ENCODE measurements at places on chromosomes 4 and X.
A peak's percentile ranks its signal among the peaks of the same experiment; 100 is the strongest.

- DNase-seq = no peak
These were observed 194.8 kb downstream of the CHRDL1 start for GRCh38 chrX:110600745-110601310.

DNA sequence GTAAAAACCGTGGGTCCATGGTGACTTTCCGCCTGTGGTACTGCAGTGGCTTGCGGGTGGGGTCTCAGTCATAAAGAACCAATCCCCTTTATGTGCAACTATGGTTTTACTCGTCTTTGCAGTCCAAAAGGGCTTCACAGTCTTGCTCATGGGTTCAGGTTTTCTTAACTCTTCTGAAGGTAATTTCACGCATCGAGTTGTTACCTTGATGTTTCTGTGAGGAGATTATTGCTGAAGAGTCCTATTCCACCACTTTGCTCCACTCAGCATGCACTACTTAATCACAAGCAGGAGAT, 41.5 kb downstream of the F8 start:
- DNase-seq = no peak

DNA sequence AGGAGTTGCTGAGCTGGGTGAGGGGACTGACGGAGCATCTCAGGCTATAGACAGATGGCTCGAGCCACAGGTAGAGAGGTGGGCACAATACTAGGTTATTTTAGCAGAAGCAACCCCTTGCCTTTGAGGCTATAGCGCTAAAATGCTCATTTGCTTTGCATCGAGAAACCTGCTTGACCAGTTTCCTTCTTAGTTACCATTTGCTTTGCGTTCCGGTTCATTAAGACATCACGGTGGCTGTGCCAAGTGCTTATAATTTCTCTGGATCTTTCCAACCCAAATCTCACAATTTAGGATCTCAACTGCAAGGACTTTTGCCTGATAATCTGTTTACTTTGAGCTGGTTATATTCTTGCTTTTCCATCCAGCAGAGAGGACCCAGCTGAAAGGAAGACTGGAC, 40.8 kb downstream of the DLG3 start:
- no peak for DNase-seq

DNA sequence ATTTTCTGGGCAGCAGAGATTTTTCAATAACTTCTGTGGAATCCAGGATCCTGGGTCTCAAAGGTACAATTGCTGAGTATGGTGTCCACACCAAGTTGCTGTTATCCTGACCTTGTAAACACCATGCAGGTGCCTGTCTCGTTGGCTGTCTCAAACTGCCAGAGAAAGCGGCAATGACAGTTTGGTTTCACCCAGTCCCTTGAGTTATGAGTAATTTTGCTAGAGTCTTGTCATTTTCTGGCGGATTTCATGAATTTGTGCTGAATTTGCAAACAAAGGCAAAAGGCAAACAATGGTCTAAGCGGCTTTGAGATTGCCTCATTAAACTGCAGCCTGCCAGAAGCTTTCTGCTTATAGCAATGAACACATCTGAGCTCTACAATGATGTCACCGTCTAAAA, 847.9 kb downstream of the RAB28 start:
- DNase-seq = no peak

- peak; percentile 62 for DNase-seq
These were observed 25.9 kb downstream of the PKD2 start for GRCh38 chr4:88033309-88033708.

DNA sequence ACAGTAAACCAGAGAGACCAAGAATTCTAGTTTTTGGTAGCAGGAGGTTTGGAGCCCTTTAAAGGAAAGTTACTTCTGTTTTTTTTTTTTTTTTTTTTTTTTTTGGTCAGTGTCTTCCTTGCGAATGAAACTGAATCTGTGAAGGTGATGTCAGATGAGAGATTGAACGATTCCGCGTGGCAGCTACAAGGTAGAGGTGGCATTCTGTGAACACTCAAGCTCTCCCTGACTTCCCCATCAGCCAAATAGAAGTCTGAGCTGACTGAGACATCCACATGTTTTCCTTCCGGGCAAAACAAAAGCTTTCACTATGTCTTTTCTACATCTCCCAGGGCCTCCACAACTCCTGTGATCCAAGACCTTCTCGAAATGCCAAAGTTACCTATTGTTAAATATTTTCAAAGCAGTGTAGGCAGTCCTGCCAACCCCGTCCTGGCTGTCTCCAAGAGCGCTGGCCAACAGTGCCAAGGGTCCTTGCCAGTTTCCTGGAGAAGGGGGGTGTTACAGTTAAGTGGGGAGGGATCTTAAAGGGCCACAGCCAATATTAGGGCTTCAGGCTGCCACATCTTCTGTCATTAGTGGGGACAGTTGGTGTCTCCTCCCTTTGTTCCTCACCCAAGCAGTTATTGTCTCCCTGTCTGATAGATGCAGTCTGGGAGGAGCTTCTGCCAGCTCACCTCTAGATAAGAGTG, 102.9 kb upstream of the SLC34A2 start:
- DNase-seq = no peak

- DNase-seq = peak; percentile 13
These were observed 127.0 kb upstream of the DDIT4L start for GRCh38 chr4:100317032-100317864.

- no peak for DNase-seq
These were observed 129.7 kb upstream of the SMAD1 start for GRCh38 chr4:145351922-145352321.

DNA sequence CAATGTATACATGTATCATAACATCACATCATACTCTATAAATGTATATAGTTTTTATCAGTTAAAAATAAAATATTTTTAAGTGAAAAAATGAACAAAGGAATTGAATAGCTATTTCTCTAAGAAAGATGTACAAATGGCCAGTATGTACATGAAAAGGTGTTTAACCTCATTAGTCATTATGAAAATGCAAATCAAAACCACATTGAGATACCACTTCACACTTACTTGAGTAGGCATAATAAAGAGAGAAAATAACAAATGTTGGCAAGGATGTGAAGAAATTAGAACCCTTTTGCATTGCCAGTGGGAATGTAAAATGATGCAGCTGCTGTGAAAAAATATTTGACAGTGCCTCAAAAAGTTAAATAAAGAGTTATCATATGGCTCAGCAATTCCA, 95.5 kb downstream of the IRS4 start:
- DNase-seq = no peak

GRCh38 chr4:6074758-6075157, 56.5 kb upstream of the C4orf50 start:
- DNase-seq = no peak

DNA sequence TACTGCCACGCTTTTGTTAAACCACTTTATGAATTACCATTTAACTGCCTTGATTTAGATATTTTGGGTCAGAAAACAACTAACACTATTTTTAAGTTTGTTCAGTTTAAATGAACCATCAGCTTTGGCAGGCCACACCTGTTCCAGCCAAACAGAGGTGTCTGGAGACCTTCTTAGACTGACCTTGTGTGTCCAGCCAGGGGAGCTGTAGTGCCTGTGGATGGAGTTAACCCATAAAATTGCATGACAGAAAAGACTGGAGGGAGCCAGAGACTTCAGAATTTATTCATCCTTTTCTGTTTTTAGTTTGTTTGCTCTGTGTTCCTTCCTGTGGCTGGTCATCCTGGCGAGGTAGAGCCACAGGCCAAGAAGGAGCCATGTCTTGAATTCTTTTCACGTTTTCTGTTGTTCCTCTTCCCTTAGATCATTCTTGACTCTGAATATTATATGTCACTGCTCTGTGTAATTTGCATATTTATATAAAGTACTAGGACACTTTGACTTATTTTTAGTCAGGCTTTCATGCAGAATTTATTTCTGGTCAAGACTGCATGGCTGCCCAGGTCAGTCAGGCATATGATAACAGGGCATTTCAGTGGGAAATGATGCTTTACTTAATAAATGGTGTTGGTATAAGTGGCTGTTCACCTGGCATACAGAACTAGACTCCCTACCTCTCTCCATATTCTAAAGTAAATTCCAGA, 26.7 kb downstream of the HERC3 start:
- DNase-seq = no peak

- DNase-seq = no peak
These were observed 359 bp upstream of the GAB3 start for GRCh38 chrX:154751203-154751668.

DNA sequence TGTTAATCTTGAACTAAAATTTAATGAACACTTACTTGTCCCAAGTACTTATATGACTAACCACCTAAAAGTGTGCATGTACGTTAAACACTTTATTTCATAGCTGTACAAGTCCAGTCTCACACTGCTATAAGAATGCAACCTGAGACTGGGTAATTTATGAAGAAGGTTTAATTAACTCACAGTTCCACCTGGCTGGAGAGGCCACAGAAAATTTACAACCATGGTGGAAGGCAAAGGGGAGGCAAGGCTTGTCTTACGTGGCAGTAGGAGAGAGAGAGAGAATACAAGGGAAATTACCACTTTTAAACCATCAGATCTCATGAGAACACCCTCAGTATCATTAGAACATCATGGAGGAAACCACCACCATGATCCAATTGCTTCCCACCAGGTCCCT, 748.7 kb upstream of the HS3ST1 start:
- no peak for DNase-seq

GRCh38 chr4:85114526-85114925, 148.0 kb upstream of the WDFY3 start:
- DNase-seq = no peak

DNA sequence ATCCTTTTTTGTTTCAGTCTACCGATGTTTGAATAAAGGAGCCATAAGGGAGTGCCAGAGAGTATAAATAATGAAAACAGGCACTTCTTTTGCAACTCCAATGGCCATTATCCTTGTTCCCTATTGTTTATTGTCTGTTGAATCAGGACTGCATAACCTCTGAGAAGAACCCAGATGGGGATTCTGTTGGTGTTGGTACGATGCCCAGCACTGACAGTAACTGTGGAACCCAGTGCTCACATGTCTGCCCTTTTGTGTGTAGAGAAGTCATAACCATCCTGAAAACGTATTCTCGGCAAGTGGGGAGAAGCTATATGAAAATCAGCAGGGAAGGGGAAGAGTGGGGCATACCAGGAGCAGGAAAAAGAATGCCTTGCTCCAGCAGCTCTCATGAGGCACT, 195.1 kb upstream of the EDNRA start:
- peak; percentile 78 for DNase-seq

DNA sequence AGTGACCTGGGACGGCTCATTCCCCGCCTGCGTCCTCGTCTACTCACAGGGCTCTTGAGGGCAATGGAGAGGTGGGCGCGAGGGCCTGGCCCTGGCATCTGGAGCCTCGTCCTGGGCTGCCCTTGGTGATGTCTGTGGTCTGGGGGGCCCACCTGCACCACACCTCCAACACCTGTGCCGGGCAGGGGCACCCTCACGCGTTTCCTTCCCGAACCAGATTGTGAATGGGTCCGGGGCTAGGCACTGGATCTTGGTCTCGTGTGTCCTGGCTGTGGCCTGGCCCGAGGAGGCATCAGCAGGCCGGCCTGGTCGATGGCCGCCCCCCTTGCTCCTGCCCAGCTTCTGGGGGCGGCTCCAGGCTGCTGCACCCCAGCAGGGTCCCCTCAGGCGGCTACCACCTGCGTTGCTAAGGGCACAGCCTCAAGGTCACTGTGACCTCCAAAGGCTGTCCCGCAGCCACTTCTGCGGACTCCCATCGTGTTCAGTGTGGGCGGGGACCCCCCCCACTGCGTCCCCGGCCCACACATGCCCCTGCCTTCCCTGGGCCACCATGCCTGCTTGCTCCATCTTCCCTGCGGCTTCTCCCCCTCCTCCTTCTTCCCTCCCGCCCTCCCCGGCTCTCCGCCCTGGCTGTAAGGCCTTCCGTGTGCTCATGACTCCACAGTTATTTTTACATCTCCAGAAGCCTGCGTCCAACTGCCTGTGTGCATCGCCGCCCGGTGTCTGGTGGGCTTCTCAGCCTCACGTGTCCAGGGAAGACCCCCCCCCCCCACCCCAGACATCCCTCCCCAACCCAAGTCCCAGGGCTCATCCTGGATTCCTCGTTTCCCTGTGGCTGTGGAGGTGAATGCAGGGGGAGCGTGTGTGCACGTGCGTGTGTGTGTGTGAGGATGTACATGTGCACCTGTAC, 3.8 kb downstream of the DOK7 start:
- DNase-seq = no peak

- DNase-seq = peak; percentile 52
These were observed 4.7 kb downstream of the THAP9 start for GRCh38 chr4:82905205-82905604.

DNA sequence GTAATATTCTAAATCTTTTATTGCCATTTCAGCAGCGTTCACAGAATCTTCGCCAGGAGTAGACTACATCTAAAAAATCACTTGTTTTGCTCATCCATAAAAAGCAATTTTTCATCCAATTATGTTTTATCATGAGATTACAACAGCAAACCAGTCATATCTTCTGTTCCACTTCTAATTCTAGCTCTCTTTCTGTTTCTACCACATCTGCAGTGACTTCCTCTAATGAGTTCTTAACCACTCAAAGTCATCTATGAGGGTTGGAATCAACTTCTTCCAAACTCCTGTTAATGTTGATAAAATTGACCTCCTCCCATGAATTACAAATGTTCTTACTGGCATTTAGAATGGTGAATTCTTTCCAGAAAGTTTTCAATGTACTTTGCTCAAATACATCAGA, 174.4 kb upstream of the BRWD3 start:
- DNase-seq = no peak

GRCh38 chr4:78621395-78621794, 69.8 kb downstream of the ANXA3 start:
- DNase-seq = no peak

- no peak for DNase-seq
These were observed 41.9 kb upstream of the TADA2B start for GRCh38 chr4:7001271-7001670.

- DNase-seq = no peak
These were observed 294.2 kb downstream of the GRIA2 start for GRCh38 chr4:157514711-157515110.

- DNase-seq = peak; percentile 70
These were observed 121.2 kb upstream of the STX18 start for GRCh38 chr4:4663028-4663427.

DNA sequence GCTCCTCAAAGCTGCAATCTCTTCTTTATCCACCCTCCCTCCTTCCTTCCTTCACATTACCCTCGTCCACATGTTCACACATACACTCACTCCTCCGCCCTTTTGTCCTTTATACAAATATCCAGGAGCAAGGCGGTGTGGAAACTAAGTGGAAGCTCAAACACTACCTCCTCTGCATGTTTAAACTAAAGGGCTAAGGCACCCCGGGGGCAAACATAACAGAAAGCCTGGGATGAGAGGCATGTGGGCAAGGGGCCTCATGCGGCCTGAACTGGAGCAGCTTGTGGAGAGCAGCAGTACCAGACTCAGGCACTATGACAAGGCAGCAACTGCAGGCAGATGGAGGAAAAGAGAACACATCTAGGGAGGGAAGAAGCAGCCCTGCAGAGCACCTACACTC, 9.5 kb downstream of the MAB21L2 start:
- peak; percentile 16 for DNase-seq

DNA sequence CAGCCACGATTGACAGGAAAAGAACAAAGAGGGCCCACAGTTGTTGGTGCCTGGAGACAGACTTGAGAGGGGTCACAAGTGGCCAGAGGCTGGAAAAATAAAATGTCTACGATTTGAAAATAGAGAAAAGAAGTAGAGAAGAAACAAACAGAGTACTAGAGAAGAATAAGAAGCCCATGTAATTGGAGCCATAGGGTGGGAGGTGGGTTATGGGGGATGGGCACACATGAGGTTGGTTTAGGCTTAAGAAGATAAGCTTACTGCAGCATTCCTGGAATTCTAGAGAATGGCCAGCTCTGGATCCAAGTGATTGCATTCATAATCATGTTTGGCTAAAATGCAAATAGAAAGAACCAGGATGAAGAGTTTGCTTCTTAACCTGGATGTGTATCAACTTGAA, 210.7 kb downstream of the MAML3 start:
- DNase-seq = no peak

- no peak for DNase-seq
These were observed 25.1 kb upstream of the SH3RF1 start for GRCh38 chr4:169295822-169296221.

- DNase-seq = no peak
These were observed 14.5 kb upstream of the MAML3 start for GRCh38 chr4:140168474-140168873.
